Naive thymus-derived CD4-positive, alpha-beta T cell (primary cell): ENCODE measurements at places on chromosomes 4 and X.

DNA sequence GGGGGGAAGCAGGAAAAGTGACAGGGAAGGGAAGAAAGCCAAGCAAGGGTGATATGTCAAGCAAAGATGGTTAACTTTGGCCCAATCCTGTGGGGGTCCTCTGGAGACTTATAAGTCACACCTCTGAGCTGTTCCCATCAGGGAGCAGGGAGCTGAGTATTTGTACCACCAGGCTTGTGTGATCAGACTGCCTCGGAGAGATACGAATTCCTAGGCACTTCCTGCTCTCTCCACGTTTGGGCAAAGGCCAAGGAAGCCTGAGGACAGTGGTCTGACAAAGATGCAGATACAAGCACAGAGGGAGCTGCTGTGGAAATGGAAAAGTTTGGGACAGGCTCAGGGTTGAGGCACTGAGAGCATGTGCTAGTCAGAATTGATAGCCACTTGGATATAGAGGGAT, 10.4 kb upstream of the PPP3CA start:
- DNase-seq, result no peak

DNA sequence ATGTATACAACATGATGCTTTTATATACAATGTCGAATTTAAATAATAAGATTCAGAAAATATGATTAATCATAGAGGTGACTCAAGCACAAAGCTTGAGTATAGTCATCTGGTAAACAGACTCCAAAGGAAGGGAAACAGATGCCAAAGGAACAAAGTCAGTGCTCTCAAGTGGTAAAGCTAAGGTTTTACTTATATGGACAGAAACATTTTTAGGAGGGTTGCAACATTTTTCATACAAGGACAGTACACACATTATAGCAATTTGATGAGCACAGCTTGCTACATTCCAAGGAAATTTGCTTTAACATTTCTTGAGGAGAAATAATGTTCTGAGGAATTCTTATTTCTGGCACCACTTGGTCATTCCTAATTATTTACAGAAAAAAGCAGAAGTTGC, 333.4 kb upstream of the AADAT start:
- no peak for DNase-seq

- no peak for DNase-seq
These were observed 155.0 kb upstream of the MAP3K15 start for GRCh38 chrX:19670321-19670750.

DNA sequence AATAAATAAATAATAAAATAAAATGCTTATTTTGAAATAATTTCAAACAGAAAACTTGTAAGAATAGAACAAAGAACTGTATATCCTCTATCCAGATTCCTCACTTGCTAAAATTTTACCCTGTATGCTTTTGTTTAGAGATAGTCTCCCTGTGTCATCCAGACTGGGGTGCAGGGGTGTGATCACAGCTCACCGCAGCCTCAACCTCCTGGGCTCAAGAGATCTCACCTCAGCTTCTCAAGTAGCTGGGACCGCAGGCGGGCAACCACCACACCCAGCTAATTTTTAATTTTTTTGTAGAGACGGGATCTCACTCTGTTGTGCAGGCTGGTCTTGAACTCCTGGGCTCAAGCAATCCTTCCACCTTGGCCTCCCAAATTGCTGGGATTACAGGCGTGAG, 17.5 kb upstream of the ARAF start:
- no peak for DNase-seq

DNA sequence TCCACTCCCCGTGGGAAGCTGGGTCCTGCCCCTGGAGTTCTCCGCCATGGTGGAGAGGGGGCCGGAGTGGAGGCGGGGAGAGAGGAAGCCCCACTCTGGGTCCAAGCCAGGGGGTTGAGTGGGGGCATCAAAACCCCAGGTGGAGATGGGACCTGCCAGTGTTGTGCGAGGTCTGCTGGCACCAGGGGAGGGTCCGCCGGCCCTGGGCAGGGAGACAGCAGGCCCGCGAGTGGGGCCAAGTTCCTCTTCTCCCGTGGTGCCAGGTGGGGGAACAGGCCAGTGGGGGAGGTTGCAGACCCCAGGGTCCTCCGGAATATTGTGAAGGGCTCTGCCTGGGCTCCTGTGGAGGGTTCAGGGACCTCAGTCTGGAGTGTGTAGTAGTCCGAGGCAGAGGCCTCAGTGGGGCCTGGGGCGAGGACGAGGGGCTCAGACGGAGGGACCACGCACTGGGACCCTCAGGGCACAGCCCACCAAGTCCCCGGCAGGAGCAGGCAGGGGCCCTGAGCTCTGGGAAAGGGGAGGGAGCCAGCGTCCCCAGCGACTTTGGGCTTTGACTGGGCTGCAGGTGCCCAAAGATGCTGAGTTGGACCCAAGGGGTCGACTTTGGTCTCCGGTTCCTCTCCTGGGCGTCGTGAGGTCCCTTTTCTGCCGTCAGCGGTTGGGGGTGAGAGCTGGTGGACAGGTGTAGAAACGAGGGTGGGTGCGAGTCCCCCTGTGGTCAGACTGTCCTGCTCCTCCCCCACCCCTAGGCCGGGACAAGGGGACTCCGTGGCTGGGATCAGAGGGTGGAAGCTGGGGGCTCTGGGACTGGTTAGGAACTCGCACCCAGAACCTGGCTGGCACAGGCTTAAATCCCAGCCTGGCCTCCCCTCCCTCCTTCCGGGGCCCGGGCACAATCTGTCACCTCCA, 43.8 kb upstream of the NKX1-1 start:
- DNase-seq, result peak; percentile 17

DNA sequence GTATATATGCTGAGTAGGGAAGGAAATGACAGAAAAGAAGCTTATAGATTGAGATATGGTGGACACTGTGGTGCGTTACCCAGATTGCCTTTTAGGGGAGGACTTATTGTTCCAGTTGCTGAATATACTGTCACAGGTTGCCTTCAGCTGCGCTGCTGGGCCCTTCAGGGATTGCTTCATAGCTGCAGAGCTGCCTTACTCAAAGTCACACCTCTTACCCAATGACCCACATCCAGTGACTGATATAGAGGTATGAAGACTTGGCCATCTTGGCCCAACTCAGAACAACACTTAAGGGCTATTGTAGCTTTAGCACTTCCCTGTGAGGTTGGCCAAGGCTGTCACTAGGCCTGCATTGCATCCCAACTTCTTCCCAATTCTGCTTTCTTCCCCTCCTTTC, 63.4 kb upstream of the TMEM164 start:
- DNase-seq, result no peak

DNA sequence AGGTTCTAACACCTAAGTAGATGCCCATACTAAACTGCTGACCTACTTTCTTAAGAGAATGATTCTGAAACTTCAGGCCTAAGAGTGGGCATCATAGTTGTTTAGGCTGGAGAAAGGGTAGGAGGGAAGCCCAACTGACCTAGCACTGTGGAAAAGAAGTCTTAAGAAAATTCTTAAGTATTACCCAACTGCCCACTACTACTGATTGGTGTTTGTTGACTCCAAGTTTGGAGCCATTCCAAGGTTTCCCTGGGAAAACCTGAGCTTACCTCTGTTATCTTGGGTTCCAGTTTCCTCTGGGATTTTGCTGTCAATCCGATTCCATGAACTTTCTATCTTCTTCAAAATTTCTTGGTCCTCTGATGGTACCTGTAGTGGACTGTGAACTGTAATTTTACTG, 23.9 kb downstream of the ANKRD17 start:
- DNase-seq, result no peak

GRCh38 chr4:146654687-146655520, 16.2 kb downstream of the POU4F2 start:
- DNase-seq, result no peak

- DNase-seq, result no peak
These were observed 14.9 kb upstream of the IL3RA start for GRCh38 chrX:1321674-1322073.

DNA sequence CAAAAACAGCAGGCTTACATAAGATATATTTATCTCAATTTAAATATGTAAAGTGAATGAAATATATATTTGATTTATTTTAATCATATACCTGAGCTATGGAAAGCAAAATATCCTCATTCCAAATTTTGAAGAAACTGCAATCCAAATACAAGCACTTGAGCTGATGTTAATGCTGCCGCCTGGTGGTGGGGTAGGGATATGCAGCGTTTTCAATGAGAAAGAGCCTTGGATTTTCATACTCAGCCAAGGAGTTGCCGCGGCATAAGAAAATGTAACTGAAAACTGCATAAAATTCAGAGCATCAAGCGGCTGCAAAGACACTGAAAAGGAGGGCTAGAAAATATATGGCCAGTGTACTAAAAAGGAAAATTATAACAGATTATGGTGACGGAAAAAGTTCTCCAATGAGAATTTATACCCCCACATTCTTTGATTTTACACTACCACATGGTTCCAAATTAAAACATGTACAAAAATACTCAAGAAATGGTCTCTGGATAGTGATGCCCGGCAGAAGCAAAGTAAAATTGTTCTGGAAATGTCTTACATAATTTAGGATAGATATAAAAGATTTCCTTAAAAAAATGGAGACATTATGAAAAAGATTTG, 660.3 kb upstream of the PITX2 start:
- DNase-seq, result peak; percentile 3

GRCh38 chr4:117984366-117984680, 50.0 kb upstream of the NDST3 start:
- no peak for DNase-seq

- DNase-seq, result peak; percentile 48
These were observed 5.1 kb upstream of the PRDX4 start for GRCh38 chrX:23662187-23662586.

GRCh38 chr4:83870328-83870950, 334.5 kb downstream of the GPAT3 start:
- no peak for DNase-seq

DNA sequence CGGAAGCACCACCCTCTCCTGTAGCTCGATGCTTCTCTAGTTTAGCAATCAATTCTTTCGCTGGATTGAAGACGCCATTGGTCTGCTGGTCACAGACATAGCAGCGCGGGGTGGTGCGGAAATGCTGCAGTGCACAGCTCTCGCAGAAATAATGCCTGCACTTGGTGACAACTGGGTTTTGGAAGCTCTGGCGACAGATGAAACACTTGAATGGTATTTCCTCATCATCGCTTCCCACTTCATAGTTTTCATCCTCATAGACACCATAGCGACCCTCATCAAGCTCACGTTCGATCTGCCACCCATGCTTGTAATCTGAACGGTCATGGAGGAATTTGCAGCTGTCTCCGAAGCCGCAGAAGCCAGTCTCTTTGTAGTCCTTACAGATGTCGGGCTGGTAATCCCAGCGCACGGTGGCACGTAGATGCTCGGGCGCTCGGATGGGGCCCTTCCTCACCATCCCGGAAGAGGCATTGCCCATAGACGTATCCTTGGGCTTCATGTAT, 854 bp downstream of the RNF113A start:
- DNase-seq, result peak; percentile 17

DNA sequence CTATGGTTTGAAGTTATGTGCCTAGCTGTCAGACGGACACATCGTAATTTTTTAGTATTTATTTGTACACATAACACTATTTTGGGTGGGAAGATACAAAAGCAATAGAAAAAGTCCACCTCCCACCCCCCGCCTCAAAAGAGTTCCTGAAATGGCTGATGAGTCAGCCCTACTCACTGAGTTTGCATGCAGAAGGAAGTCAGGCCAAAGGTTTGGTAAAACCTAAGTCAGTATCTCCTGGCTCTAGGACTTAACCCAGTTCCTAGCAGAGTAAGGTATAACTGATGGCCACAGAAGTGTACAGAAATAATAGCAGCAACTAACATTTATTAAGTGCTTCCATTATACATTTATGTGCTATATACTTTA, 2.9 kb upstream of the KLHL2 start:
- no peak for DNase-seq

DNA sequence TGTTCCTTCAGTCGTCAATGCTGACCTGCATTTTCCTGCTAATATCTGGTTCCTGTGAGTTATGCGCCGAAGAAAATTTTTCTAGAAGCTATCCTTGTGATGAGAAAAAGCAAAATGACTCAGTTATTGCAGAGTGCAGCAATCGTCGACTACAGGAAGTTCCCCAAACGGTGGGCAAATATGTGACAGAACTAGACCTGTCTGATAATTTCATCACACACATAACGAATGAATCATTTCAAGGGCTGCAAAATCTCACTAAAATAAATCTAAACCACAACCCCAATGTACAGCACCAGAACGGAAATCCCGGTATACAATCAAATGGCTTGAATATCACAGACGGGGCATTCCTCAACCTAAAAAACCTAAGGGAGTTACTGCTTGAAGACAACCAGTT, 12.6 kb downstream of the TLR8 start:
- no peak for DNase-seq

GRCh38 chr4:12389604-12390003, 960.9 kb upstream of the HS3ST1 start:
- DNase-seq, result no peak

DNA sequence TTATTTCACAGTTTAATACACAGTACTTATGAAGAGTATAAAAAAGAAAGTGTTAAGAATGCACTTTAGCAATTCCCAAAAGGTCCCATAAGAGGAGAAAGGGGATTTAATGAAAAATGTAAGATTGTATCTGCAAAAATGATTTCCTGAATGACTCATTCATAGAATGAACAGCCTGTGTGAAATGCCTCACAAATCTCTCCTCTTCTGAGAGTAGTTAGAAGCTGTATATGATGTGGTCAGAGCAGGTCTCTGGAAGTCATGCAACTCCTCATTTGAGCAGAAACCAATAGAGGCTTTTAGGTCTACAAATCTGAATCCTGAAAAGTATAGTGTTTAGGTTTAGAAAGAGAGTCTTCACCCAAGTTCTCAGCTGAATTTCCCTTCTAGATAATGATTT, 381.3 kb upstream of the INTU start:
- DNase-seq, result no peak

GRCh38 chrX:48459483-48459882, 10.6 kb downstream of the SLC38A5 start:
- no peak for DNase-seq

DNA sequence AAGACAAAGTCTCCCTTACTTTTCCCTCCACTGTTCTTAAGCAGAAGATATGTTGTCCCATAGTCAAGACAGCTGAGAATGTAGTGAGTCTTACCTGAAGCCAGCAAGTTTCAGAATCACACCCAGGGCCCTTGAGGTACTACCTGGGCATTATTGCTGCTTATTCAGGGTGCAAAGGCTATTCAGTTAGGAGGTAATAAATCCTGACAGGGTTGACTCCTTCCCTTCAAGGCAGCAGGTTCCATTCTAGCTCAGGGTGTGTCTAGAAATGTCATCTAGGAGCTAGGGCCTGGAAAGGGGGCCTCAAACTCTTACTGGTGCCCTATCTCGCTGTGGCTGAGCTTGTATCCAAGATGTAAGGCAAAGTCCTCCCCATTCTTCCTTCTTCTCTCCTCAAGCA, 259.0 kb downstream of the FAT4 start:
- DNase-seq, result no peak

GRCh38 chrX:73508861-73509260, 54.1 kb upstream of the CHIC1 start:
- DNase-seq, result no peak

- no peak for DNase-seq
These were observed 3.4 kb upstream of the ZRSR2 start for GRCh38 chrX:15786915-15787314.

DNA sequence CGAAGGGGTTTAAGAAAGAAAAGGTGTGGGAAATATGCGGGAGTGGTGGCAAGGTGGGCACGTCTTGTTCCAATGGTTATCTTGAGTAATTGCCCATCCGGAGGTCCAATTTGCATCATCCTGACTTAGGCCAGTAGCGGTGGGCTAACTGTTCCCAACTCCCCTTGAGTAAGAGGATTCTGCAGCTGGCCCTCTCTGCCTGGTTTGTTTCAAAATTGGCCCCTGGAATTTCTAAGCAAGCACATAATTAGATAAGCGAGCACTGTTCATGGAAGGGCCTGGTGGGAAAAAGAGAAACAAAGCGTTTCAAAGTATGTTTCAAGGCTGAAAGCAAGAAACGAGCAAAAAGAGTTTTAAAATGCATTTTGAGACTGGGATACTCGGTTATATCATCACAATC, 198.2 kb downstream of the CEP135 start:
- DNase-seq, result no peak

- no peak for DNase-seq
These were observed 64.4 kb upstream of the VCX3A start for GRCh38 chrX:6599230-6599860.
